LNCaP clone FGC (cell line): ENCODE measurements at places on chromosomes 16 and 17.

- no peak for DNase-seq
Measured at GRCh38 chr17:48630925-48631692, 5.0 kb upstream of the HOXB9 start.

DNA sequence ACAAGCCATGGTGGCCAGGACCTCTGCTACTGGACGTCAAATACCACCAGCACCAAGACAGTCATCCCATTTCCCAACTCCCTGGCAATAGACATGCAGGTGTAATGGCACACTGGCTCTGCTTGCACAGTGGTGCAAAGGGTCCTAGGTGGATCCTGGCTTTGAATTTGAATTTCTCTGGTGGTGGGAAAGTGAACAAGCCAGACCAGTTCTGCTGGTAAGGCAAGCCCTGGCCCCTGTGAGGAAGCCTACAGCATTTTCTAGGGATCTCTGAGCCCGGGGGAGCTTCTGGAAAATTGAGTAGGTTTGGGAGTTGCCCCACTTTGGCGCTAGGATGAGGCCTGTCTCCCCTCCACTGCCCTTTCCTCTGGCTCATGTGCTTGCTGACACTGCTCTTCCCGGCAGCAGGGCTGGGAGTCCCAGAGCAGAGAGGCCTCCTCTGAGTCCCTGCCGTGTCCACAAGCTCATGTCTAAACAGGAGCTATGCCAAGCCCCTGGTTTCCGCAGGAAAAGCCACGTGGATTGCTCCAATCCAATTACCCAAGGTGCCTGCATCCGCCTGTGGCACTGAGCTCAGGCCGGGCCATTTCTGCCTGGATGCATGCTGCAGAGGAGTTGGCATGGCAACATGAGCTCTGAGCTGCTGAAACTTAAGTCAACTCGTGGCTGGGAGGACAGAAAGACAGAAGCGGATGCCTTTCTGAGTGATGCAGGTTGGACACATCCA is 67.0 kb downstream of the PRMT7 start:
- DNase-seq, result peak; percentile 23

DNA sequence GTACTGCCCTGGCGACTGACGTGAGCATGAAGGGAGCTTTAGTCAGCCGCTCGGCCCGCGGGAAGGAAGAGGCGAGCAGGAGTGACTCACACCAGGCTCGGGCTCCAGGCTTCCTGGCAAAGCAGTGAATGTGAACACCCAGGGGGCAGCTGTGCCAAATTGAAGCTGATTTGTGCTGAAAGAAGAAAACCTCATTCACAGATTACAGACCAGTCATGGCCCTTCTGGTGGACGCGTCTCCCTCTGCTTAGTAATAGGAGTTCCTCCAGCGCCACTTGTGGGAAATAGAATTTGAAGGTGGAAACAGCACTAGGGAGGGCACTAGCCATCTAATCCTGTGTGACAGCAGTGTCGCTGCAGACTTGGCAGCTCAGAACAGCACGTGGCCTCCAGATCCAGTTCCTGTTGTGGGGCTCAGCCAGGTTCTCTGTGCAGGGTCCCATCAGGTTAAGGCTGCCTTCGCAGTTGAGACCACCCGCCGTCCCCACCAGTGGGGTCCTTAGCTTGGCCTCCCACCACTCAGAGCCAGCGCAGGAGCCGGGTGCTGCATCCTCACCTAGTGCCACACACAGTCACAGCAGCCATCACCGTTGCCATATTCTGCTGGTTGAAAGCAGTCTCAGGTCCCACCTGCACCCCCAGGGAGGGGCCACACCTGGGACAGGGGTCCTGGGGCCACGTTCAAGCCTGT is 164.5 kb upstream of the CHMP6 start:
- DNase-seq, result no peak

- DNase-seq, result no peak
Measured at GRCh38 chr17:41539071-41539492, 11.0 kb upstream of the KRT19 start.

- DNase-seq, result no peak
Measured at GRCh38 chr17:1634841-1635650, 6.4 kb upstream of the SLC43A2 start.

GRCh38 chr16:83345846-83346640 is 461.7 kb upstream of the HSBP1 start:
- no peak for DNase-seq

DNA sequence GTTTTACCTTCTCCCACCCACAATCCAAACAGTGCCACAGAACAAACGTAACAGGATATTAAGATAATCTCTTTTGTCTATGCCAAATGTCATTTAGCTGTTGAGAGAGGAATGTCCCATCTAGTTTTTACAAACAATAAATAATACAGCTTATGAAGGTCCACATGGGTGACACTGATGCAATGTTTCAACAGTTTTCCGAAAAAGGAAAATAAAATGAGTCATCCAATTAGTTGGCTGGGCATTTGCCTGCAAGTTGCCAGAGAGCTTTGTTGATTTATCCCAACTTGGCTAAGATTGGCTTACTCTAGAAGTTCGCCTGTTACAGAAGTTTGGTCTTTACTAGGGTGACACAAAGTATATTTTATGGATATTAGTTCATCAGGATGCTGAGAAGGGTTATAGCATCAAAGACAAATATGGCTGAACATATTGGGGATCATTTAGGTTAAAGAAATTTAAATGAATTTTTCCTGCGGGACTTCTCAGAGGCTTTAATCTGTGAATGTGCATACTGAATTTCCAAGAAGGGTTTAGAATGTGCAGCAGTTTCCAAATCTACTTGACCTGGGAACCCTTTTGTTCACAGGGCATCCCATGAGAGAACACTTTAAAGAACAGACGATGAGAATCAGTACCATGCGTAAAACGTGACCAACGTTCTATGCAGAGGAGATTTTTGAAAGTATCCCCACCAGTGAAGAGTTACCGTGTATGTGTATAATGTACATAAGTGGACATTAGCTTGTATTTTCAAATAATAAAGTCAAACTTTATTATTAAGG is 73.1 kb downstream of the CDH13 start:
- DNase-seq, result peak; percentile 54

DNA sequence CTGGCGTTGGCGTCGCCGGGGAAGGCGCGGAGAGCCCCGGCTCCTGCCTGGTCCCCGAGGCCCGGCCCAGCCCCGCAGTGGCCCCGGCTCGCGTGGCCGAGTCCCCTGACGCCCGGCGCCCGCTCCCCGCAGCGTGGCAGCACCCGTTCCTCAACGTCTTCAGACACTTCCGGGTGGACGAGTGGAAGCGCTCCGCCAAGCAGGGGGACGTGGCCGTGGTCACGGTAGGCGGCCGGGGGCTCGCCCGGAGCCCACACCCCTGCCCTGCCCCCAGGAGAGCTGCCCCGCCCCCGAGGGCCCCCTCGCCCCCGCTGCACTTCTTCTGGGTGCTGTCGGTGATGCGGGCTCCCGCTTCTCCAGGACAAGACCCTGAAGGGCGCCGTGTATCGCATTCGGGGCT is 466 bp downstream of the WDR90 start:
- DNase-seq, result no peak

DNA sequence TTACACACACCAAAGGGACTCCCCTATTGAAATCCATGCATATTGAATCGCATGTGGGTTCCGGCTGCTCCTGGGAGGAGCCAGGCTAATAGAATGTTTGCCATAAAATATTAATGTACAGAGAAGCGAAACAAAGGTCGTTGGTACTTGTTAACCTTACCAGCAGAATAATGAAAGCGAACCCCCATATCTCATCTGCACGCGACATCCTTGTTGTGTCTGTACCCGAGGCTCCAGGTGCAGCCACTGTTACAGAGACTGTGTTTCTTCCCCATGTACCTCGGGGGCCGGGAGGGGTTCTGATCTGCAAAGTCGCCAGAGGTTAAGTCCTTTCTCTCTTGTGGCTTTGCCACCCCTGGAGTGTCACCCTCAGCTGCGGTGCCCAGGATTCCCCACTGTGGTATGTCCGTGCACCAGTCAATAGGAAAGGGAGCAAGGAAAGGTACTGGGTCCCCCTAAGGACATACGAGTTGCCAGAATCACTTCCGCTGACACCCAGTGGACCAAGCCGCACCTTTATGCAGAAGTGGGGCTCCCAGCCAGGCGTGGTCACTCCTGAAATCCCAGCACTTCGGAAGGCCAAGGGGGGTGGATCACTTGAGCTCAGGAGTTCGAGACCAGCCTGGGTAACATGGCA is 2.2 kb downstream of the GAA start:
- no peak for DNase-seq

- no peak for DNase-seq
Measured at GRCh38 chr16:10896723-10897122, 19.7 kb downstream of the CIITA start.

- DNase-seq, result no peak
Measured at GRCh38 chr17:8176197-8176940, at the start of gene TMEM107. Gene TMEM107 (minus strand): TSS chr17:8176380. CDS start chr17:8176286, 94 bp downstream.

DNA sequence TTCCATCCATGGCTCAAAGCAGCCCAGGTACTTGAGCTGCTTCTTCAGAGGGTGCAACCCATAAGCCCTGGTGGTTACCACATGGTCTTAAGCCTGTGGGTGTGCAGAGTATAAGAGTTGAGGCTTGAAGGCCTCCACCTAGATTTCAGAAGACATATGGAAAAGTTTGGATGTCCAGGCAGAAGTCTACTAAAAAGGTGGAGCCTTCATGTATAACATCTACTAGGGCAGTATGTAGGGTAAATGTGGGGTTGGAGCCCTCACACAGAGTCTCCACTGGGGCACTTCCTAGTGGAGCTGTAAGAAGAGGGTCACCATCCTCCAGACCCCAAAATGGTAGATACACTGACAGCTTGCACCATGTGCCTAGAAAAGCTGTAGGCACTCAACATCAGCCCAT is 120.9 kb downstream of the HS3ST3A1 start:
- DNase-seq, result no peak

DNA sequence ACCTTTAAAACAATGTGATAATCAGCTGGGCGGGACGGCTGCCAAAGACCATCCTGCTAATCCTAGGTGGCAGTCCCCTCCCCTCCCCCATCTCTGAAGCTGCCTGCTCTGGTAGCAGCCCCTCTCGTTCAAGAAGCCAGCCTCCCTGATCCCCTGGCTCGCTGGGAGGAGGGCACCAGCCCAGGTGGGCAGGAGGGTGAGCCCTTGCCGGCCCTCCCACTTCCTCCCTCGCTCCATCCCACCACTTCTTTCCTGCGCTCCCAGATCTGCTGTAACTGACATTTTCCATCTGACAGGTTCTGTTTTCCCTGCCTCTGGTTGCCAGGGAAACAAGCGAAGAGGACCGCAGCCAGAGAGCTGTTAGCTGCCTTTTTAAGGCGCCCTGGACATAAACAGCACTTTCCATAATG is 155.7 kb upstream of the TNRC6C start:
- no peak for DNase-seq

DNA sequence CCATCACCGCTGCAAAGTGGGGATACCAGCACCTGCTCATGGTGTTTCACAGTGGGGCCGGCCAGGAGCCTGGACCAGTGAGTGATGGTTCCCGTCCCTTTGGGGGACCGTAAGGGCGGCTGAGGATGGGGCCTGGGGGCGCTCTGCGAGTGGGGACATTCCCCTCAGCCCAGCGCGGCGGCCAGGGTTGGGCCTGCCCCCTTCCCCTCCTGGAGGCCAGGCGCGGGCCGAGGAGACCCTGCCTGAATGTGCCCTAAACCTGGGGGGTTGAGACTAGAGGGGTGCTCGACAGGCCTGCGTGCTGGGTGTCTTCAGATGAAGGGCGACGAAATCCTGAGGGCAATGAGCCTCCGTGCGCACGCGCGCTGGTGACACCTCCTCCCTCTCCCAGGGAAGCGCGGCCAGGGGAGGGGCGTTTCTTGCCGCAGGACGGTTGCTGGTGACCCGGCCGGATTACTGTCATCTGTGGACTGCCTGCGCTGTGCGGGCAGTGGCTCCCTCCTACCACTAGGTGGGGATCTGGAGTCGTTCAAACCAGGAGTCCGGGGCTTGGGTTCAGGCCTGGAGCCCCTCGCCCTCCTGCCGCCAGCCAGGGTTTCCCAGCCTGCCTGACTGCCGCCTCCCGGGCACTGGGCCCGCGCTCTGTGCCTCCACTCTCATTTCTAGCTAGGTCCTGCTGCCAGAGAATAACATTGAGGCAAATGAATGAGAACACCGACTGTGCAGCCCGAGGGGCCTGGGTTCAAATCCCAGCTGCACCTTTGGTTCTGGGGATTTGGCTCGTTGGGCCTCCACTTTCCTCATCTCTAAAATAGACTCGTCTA is 17.1 kb downstream of the TBX2 start:
- DNase-seq, result peak; percentile 70
